ENCODE measurements at places on chromosomes 1 and 21.

DNA sequence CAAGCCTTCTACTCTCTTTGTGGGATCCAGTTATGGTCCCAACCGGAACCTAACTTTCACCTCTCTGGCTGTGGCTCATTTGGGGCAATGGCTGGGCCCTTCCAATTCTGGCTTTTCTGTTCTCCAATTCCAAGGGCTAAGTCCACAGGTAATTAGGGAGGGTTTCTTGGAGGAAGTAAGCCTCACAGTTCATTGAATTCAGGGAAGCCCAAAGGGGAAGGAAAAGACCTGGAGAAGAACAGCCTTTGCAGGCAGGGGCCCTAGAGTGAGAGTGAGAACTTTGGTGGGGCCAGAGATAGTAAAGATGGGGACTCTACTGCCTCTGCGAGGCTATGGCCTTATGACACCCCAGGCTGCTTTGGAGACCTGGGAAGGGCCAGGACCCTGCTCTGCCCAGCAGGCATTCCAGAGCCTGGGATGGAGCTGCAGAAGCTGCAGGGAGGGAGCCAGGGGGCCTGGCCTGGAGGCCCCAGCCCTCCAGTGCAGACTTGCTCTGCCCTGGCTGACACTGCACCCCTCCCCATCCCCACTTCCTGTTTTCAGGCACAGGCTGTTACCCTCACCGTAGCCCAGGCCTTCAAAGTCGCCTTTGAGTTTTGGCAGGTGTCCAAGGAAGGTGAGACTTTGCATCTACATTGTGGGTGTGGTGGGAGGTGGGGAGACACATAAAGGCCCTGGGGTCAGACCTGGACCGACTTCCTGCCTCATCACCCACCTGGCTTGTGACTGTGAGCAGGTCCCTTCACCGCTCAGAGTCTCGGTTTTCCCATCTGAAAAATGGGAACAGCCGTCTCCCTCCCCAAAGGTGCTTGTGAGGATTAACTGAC is 18.9 kb downstream of the LDLRAP1 start:
- no peak for DNase-seq

GRCh38 chr21:37547615-37548200 is 181.1 kb downstream of the DYRK1A start:
- no peak for DNase-seq

GRCh38 chr1:72432645-72433267 is 150.4 kb upstream of the NEGR1 start:
- DNase-seq: no peak

GRCh38 chr1:21292984-21293536 is 2.8 kb upstream of the ECE1 start:
- DNase-seq: no peak

GRCh38 chr1:15684042-15684461 is at the start of gene PLEKHM2:
PLEKHM2 (plus strand) TSS chr1:15684320; CDS start chr1:15684559, 239 bp downstream.
- DNase-seq: no peak

DNA sequence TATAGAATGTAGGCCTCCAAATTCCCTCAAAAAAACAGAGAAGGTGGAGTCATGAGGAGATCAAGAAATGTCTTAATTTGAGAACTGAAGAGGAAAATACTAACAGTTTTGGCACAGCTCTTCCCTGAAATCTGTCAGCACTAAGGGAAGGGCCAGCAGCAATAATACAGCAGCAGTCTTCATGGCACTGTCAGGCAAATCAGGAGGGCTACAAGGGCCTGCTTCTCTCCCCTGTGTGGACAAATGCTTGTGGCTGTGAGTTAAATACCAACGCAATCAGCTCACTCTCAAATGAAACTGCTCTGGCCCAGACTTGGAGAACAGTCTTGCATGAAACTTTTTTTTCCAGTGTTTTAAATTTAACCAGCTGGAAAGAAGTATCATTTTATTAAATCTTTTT is 20.5 kb upstream of the CNN3 start:
- DNase-seq: no peak

GRCh38 chr1:7632176-7632575 is 138.9 kb upstream of the VAMP3 start:
- DNase-seq: no peak

GRCh38 chr1:109259674-109260557 is 10.6 kb downstream of the CELSR2 start:
- no peak for DNase-seq

DNA sequence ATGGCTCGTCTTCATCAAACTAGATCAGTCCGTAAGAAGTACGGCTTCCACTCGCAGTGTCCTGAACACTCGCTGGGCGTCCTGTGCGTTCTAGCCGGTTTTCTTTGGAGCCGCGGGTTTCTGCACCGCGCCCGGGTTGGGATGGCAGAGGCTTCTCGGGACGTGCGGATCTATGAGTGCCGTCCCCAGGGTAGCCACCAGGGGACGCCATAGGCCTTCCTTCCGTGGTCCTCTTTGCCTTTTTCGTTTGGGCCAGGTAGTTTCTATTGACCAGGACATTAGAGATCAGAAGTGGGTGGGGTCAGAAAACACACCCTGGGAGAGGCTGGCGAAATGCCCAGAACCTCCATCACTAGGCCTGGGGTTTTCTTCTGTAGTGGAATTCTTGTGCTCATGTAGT is 273.8 kb downstream of the FAM72C start:
- DNase-seq: no peak

DNA sequence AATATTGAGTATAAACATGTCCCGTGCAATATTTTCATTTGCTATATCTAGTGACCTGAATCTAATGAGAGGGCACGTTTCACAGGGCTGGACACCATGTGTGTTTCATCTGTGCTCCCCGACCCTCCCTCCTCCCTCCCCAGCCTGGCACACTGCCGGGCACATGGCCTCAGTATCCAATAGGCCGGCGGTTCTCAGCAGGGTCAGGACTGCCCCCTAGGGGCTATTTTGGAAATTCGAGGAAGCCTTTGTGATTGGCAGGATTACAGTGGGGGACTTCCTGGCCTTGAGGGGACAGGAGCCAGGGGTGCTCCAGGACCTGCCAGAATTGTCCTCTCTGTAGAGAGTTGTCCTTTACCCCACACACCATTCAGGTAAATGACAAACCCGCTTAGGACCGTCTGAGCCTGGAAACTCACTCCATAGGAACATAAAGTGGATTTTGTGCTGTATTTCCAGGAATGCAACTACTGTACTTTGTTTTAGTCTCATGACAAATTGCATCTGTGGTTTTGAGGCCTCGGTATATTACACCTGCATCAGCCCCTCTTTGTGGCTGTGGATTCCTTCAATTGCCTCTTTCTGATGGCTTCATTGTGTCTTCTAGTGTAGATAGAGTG is 109.5 kb upstream of the SIM2 start:
- no peak for DNase-seq

DNA sequence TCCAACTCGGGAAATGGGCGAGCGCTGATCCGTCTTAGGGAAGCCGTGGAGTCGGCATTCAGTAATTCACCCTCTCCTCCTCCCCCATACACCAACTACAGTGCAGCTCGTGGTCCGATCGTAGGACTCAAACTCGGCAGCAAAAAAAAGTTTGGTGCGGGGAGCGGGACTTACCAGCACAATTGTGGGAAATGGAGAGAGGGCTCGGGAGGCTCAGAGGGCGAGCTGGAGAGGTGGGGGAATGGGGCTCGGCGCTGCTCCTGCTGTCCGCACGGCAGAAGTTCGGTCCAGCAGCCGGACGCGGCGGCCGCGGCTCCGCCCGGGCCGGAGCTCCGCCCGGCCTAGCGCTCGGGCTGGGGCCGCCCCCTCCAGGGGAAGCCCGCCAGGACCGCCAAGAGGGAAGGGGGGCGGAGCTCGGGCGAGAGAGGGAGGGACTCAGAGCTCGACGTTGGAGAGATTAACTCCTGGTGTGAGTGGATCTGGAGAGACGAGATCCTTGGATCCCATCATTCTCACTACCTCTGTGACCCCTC is 676 bp upstream of the PIAS3 start:
- peak; percentile 60 for DNase-seq

DNA sequence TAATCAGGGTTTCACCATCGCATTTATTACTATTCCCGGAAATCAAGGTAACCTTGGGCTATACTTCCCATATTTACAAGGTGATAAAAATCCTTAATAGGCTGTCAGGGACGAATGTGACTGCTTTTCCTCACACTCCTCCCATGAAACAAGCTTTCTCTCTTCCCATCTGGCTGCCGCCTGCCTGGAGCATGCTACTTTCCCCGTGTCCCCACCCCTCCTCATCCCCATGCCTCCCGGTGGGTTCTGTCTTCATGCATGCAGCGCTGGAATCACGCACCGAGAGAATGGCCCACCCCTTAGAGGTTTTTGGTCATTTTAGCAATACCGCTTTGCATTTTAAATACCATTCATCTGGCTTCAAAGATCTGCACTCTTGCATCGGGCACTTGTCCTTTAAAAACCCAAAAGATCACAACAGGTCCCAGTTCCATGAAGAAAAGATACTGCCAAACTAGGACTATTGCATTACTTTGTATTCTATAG is 339.1 kb downstream of the NTNG1 start:
- DNase-seq: no peak

GRCh38 chr1:221039616-221040015 is 160.4 kb downstream of the HLX start:
- DNase-seq: no peak

GRCh38 chr21:28588997-28589396 is 403.7 kb downstream of the LTN1 start:
- no peak for DNase-seq
